Left hindlimb (tissue), 1 donor: ENCODE measurements at places on chromosomes 13 and 19.

DNA sequence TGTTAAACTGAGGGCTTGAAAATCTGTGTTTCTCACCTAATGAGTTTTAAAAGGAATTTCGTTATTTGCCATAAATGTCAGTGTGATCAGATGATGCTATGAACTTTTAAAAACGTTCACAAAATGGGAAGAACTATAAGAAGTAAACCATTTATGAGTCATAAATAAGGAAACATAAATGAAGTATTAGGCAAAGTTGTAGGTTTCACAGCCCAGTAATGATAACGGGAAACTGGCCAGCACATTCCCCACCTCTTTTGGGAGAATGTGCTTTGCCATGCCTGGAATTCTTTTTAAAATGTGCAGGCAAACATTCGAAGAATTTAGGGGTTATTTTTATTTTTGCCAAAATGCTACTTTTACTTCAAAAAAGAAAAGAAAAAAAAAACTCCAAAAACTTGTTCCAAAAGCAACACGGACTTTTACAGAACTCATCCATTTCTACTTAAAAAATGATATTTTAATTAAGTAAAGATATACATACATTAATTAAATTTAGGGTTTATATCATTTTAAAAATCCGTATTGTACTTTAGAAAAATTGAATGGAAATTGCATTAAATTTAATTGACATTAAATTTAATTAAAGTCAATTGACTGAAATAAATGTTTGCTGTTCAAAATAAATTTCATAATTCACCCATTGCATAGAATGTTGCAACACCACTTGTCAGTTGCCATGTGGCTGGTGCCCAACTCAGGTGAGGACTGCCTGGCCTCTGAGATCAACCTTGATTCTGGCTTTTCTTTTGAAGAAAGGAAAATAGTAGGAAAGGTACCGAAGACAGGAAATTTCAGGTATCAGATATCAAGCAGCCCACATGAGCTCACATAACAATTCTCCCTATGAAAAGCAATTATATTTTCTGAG, 1198.5 kb downstream of the EFNB2 start:
- DNase-seq, result no peak

- no peak for DNase-seq
Observed at GRCh38 chr13:46486270-46486669, 66.7 kb upstream of the LRCH1 start.

DNA sequence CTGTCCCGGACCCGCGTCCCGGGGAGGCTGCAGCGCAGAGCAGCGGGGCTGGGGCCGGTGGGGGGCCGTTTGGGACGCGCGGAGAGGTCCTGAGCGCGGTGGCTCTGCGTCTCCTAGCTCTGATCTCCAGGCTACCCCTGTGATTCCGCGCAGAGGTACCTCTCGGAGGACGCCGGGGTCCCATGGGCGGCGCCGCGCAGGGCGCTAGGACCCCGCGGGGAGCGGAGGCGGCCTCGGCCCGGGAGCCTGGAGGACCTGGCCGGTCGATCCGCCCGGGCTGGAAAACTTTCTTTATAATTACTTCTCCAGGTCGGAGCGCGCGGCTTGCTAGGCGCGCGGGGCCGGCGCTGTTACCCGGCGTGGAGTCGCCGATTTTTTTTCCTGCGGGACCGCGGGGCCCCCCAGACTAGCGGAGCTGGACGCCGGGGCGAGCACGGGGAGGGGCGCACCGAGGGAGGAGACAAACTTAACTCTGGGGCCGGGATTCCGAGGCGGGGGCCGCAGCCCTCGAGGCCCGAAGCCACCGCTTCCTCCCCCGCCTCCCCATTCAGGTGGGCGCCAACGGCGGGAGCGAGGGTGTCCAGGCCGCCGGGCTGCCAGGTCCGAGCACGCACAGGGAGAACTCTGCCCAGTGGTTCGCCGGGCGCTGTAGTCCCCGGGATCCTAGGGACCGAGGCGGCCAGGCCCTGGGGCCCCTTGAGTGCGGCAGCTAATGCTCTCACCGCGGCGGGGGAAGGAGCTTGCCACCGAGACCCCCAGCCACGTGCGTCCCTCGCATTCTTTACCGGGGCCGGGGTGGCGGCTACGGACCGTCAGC, 848 bp upstream of the CEBPA start:
- DNase-seq, result peak; percentile 76

GRCh38 chr19:45852145-45852750, 10.7 kb downstream of the SYMPK start:
- no peak for DNase-seq

DNA sequence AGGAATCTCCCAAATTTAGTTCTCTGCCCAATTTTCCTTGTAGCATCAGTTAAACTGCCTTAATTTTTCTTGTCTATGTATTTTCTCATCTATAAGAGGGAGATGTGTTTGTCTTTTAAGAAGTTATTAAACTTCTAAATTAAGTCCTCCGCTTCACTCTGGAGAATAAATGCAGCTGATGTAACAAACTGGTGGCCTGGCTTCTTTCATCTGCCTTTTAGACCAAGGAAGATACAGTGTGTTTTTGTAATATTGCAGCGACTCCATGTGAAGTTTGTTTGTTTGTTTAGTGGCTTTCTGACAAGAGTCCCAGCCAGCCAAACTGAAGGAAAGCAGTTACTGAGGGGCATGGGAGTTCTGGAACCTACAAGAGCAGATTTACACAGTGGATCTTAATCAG, 56.4 kb downstream of the KLF12 start:
- no peak for DNase-seq

DNA sequence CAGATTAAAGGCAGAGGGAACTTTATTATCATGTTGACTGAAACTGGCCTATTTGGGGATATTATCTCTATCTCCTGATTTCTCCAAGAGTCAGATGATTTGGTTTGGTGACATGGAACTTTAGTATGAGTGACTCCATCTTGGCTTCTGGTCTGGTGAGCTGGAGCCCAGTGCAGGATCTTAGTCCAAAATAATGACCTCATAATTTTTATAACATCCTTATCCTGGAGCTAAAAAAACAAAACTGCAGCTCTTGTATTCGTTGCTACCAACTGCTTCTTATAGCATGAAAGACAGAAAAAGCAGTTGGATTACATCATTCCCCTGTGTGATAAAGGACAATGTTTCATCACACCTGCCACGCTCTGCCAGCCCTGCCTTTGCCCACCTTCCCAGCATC, 39.3 kb upstream of the RNF17 start:
- DNase-seq, result no peak

DNA sequence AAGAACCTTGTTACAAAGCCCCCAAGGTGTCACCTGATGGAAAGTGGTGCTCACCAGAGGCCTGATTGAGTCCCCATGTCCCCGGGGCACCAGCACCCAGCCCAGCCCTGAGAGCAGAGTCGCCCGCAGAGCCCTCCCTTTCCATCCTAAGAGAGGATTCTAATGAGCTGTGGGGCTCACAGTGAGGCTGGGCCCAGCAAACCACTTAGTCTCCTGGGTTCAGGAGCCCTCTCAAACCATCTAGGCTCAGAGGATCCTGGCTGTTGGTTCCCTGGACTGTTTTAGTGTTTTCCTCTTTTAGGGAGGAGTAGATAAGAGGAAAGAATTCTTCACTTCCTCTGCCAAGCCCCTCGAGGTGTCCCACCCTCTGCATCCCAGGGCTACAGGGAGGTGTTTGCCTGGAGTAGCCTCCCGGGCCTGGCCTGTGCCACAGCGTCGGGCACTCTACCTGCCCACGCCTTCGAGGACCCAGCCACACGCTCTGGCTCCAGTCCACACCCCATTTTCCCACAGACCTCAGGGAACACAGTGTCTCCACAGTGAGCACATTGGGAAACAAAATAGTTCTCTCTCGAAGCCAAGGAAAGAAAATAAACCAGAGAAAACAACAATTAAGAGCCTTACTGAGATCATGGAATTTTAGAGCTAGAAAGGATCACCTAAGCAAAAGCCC, 34.4 kb downstream of the DHRS12 start:
- no peak for DNase-seq

- DNase-seq, result no peak
Observed at GRCh38 chr13:56924401-56924800, 216.3 kb upstream of the PRR20A start.

DNA sequence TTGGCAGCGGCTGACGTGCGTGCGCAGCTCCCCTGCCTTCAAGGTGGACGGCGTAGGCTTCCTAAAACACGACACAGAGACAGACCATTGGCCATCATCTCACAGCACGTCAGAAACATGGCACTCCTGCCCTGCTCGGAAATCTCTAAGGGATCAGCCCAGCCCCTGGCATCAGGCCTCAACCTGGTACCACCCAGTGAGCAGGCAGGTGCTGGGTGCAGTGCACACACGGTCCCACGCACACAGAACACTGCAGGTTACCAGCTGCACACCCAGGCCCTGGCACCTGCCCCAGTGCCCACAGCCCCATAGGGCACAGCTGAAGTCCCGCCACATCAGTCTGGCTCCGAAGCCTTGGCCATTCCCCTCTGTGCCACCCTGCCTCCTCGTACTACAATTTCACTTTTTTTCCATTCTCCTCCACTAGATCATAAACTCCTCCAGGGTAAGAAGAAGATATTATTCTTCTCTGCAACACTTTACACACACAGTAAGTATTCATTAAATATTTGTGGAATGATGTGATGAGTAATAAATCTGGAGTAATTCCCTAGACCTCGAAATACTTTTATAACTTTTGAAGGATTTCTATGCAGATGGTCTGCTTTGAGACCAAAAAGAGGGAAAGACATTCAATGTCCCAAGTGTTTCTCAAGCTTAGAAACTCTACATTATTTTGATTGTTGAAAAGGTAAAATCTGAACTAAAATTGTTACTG, 156.4 kb downstream of the COL4A1 start:
- no peak for DNase-seq

DNA sequence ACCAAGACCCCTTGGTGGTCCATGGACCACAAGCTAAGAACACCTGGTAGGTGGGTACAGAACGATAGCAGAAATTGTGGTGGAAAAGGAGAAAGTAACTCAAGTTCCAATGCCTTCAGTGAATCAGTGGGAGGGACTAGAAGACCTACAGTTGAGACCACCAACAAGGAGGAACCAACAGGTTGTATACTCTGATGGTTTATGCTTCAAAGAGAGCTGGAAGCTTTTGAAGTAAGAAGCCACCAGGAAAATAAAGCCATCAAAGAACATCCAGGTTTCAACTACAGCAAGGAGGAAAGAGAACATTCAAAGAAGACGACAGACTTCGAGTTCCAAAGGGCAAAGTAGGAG, 42.4 kb downstream of the DIAPH3 start:
- DNase-seq, result no peak

DNA sequence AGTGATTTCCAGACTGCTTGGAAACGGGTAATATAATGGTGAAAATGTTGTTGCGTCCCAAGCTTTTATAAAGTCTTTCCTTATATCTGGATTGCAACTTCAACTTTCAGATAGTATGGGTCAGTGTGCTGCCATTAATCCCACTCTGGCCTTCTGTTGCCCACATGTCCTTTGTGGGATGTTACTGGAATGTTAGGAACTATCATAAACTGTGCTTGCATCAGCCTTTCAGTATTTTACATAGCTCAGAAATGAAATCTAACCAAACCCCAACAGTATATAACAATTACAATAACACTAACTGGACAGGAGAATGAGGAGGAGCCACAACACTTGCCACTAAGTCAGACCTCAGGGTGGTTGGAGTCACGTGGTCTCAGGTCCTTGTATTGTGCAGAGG, 78.9 kb downstream of the LNX2 start:
- DNase-seq, result no peak

GRCh38 chr19:32091241-32091640, 254.2 kb upstream of the ZNF507 start:
- no peak for DNase-seq

GRCh38 chr19:5925830-5926427, 11.9 kb downstream of the CAPS start:
- DNase-seq, result no peak

- no peak for DNase-seq
Observed at GRCh38 chr13:75961911-75962310, 325.8 kb downstream of the LMO7 start.

DNA sequence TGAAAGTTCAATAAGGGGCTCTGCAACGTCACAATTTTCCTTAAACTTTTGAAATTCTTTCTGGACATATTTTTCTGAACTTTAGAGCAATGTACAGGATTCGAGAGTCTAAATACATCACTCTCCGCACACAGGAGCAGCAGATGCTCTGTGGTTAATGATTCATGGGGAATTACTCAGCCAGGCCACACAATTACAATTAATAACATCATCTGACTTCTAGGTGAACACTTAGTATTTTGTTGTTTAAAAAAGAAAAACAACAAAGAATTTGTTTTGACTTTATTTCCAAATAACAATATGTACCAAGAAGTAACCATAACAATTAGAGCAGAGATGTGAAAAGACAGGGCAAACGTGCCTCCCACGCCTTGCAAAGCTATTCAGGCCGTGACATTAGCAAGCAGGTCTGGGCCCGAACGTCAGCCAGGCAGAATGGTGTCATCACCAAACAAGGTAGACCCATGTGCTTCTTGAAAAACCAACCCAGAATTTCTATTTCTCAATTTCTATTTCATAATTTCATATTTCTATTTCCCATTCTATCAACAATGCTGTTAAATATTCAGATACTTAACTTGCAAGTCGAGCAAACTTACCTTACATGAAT, 236.3 kb downstream of the COL4A1 start:
- DNase-seq, result no peak
